ENCODE measurements at places on chromosomes 4 and X.

GRCh38 chrX:72479324-72480274 lies 93.0 kb downstream of the HDAC8 start:
- DNase-seq, result no peak

- no peak for DNase-seq
Measured at GRCh38 chr4:74768857-74769525, 25.3 kb downstream of the BTC start.

- no peak for DNase-seq
Measured at GRCh38 chrX:41796577-41796976, 72.6 kb downstream of the GPR82 start.

GRCh38 chrX:38768079-38768478 lies 33.2 kb upstream of the MID1IP1 start:
- no peak for DNase-seq

All from activated CD4-positive, alpha-beta T cell treated with anti-CD3 and anti-CD28 coated beads, Interleukin-2, amount 50 U/mL, for 1 hour (primary cell).